ENCODE measurements at places on chromosomes 1 and 21.
A peak's percentile ranks its signal among the peaks of the same experiment; 100 is the strongest.

GRCh38 chr1:67572594-67573221 lies 112.3 kb upstream of the GADD45A start:
- peak; percentile 96 for DNase-seq

DNA sequence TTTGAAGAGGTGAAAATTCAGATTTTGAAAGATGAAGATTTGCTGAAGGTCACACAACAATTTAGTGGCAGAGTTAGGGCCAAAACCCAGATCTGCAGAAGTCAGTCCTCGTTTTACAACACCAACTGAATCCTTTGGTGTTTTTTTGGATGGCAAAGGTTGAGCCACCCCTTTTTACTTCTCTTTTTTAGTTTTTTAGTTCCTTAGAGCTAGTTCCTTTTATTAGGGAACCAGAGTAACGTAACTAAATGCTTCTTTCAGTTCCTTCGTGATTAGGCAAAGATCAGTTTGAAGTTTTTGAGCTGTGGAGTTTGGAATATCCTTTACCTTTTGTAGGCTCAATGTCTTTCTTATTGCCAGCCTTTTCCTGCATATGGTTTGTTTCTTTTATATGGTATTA lies 67.9 kb upstream of the ARID1A start:
- no peak for DNase-seq

GRCh38 chr1:23673086-23673813 lies 18.4 kb upstream of the RPL11 start:
- peak; percentile 86 for DNase-seq

DNA sequence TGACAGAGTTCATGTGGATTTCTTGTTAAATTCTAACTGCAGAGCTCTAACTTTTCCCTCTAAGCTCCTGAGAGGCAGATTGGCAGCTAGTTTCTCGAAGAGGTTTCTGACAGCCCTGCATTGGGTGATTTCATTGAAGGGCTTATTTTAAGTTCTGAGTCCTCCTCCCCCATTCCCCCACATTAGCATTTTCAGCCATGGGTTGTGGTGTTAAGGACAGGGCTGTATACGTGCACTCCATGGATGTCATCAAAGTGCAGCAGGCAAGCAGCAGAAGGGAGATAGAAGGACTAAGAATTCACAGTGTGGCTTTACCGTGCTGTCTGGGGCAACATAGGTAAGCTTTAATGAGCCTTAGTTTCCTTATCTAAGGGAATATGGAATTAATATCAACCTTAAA lies 19.0 kb downstream of the CRYZ start:
- no peak for DNase-seq

- DNase-seq = no peak
Measured at GRCh38 chr1:159581422-159581821, 6.2 kb upstream of the APCS start.

DNA sequence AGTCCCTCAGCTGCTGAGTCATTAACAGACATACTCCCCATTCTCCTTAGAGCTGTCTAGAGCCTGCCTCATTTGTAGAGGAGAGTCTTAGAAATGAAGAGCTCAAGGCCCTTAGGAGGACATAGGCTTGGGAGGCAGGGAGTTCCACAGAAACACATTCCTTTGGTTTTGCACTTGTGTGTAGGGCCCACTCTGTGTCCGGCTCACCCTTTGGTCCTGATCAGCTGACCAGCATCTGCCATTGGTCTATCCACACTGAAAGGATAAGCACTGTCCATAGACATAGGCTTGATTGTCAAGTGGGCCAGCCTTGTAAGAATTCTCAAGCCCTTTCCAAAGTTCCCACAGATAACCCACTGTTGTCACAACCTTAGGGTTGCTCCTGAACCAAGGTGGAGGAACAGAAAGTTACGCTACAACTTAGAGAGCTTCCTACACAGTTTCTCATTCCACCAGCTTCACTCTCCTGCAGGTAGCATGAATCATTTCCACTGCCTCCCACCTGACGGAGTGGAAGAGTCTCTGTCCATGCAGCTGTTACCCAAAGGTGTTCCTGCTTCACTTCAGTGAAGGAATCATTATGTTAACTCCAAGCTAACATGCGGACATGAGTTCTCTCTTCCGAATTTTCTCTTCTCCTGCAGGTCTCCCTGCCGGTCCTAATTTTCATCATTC lies 96.1 kb downstream of the TNFSF18 start:
- no peak for DNase-seq

All from DMS53 (cell line).